ENCODE measurements at places on chromosomes 16 and 17. TPM values are rescaled to one million over a fixed set of nuclear protein-coding genes. Genes with fewer than 3 reads are reported as not detected.

VMO1 gene
- 2.3 TPM for total RNA-seq

DNAAF8 gene
- 0.71 TPM for total RNA-seq

PRR35 gene
- 2.0 TPM for total RNA-seq

RAD51C gene
- 31.7 TPM for total RNA-seq

CCL17 gene
- total RNA-seq, result not detected

KRT33A gene
- total RNA-seq, result not detected

ALKBH5 gene
- total RNA-seq, result 115 TPM

CA5A gene
- not detected for total RNA-seq

AGRP gene
- total RNA-seq, result not detected

TMC5 gene
- total RNA-seq, result 1.9 TPM

KRT9 gene
- not detected for total RNA-seq

TAT gene
- total RNA-seq, result not detected

CD300E gene
- not detected for total RNA-seq

KRT13 gene
- total RNA-seq, result 200 TPM

KRTAP4-8 gene
- total RNA-seq, result not detected

CD300LF gene
- 0.33 TPM for total RNA-seq

SLC13A5 gene
- 3.6 TPM for total RNA-seq

CTRL gene
- total RNA-seq, result 1.5 TPM

PIPOX gene
- 5.3 TPM for total RNA-seq

CD300H gene
- total RNA-seq, result not detected

OR3A3 gene
- total RNA-seq, result not detected

SLC6A2 gene
- total RNA-seq, result 9.0 TPM

TBC1D3I gene
- total RNA-seq, result not detected

SEZ6L2 gene
- total RNA-seq, result 37.9 TPM

ALDH3A1 gene
- 7.1 TPM for total RNA-seq

CDRT15 gene
- total RNA-seq, result not detected

KIF2B gene
- total RNA-seq, result not detected

CASKIN1 gene
- 7.3 TPM for total RNA-seq

TMC8 gene
- total RNA-seq, result 4.8 TPM

DNAI2 gene
- 0.44 TPM for total RNA-seq

ALOX12 gene
- total RNA-seq, result 0.60 TPM

SHPK gene
- total RNA-seq, result 23.7 TPM

C17orf107 gene
- 9.5 TPM for total RNA-seq

DHRS7C gene
- 1.7 TPM for total RNA-seq

KRT28 gene
- 0.27 TPM for total RNA-seq

PRR29 gene
- total RNA-seq, result 0.44 TPM

CLDN7 gene
- total RNA-seq, result 14.3 TPM

AURKB gene
- 16.6 TPM for total RNA-seq

BRIP1 gene
- total RNA-seq, result 11.0 TPM

LRRC37A gene
- 5.1 TPM for total RNA-seq

G6PC1 gene
- not detected for total RNA-seq

C17orf78 gene
- not detected for total RNA-seq

IL21R gene
- total RNA-seq, result 0.33 TPM

KCNJ18 gene
- not detected for total RNA-seq

CMTM3 gene
- total RNA-seq, result 21.8 TPM

MMP25 gene
- total RNA-seq, result 2.1 TPM

ZNF747 gene
- 18.6 TPM for total RNA-seq

EPN3 gene
- 0.82 TPM for total RNA-seq

CRYM gene
- total RNA-seq, result 58.2 TPM

SYT17 gene
- 10.2 TPM for total RNA-seq

TBC1D3H gene
- total RNA-seq, result not detected

SARM1 gene
- total RNA-seq, result 33.6 TPM

CES5A gene
- not detected for total RNA-seq

CMIP gene
- 45.3 TPM for total RNA-seq

RAB11FIP3 gene
- 37.7 TPM for total RNA-seq

Measured in camera-type eye (tissue), 1 donor.